M059J (cell line): ENCODE measurements at places on chromosomes 5 and 9.

GRCh38 chr9:4985386-4986266, 554 bp downstream of the JAK2 start:
- peak; percentile 73 for DNase-seq

DNA sequence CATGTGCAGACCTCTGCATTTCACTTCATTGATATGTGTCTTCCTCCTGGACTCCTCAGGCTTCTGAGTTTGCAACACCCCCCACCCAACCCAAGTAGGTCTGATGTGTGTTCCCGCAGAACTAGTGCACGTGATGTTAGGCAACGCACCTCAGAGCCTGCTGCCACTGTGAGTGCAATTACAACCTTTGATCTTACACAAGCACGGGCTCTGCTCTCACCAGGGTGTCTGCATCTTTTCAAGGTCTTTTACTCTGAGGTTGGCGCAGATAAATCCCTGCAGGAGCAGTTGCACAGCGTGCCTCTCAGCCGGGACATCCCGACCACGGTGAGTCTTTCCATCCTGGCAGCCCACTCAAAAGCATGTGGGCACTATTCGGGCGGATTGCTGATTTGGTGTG, 80.1 kb downstream of the EGFLAM start:
- no peak for DNase-seq

DNA sequence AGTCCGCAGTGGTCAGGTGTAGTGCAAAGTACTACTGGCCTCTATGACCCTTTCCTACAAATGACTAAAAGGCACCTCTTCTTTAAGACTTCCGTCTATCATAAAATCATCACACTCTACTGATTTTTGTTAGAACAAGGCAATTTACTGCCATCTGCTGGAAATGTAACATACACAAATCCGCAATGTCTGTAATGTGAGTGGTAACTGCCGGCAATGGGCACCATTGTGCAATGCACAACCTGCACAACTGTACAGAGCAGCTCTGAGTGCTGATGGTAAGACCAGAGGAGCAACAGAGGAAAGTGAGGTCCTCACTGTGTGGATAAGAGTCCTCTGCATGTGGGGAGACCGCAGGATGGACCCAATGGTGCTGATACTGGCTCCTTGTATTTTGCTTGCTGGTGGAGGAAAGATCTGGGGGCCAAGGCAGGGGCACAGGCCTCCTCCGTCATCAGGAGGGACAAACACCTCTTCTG, 103.7 kb downstream of the ATPSCKMT start:
- DNase-seq: peak; percentile 65

- no peak for DNase-seq
Measured at GRCh38 chr9:95012035-95012708, 285.7 kb downstream of the AOPEP start.

- DNase-seq: no peak
Measured at GRCh38 chr9:96425500-96426169, 7.5 kb upstream of the ZNF367 start.

GRCh38 chr5:134874831-134875655, 872 bp downstream of the TXNDC15 start:
- peak; percentile 78 for DNase-seq

DNA sequence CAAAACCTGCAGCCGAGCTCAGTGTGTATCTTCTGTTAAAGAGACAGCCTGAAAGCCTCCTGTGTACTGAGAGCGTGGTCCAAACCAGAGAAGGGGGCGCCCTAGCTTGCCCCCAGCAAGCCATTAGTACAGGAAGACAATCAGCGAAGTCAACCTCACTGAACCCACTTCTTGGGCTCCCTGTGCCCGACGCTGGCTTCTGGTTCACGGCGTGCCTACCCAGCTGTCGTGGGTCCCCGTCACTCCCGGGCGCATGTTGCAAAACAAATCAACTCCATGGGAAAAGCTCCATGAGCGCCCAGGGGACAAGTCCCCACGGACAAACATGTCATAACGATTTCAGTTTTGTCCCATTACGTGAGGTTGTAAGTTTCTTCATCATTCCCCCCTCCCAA, 326.9 kb downstream of the SH3GL2 start:
- no peak for DNase-seq

DNA sequence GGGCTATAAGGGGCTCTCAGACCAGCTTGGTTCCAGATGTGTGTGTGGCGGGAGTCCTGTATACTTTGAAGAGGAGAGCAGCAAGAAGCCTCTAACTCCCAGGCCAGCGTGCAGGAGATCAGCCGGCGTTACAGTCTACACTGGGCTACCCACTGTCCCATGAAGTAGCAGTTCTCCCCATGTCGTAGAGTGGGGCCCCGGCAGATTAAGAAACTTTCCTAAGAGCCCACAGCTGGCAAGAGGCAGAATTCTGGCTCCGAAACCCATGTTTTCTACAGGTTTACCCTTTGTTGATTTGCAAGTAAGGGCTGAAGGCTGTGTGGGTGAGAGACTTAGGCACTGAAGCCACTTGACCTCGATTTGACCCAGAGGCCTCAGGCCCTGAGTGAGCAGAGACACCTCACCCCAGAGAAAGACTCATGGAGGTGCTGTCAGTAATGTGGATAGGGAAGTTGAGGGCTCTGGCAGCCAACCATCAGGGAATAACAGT, 881 bp upstream of the B4GALT1 start:
- no peak for DNase-seq

DNA sequence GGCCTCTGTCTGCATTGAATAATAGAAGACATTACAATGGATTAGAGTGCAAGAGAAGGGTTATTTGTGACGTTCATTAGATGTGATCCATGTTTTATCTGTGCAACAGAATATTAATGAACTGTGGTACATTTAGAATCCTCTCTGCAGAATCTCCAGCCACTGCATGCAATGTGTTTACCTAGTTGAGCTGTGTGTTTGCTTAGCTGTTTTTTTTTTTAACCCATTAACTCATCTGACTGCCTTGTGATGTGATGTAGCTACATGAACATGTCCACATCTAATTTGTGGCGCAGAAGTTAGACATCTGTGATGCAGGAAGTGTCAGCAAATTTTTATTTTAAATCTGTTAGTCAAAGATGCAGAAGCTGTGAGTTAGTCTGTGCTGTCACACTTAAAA, 236.9 kb downstream of the CD180 start:
- peak; percentile 23 for DNase-seq

GRCh38 chr5:91166059-91166807, 216.9 kb downstream of the ARRDC3 start:
- peak; percentile 54 for DNase-seq

GRCh38 chr9:95606489-95607350, 89.9 kb upstream of the PTCH1 start:
- DNase-seq: no peak

- peak; percentile 11 for DNase-seq
Measured at GRCh38 chr9:38274800-38275199, 117.7 kb upstream of the ALDH1B1 start.

- no peak for DNase-seq
Measured at GRCh38 chr9:38063363-38063707, 5.7 kb downstream of the SHB start.

DNA sequence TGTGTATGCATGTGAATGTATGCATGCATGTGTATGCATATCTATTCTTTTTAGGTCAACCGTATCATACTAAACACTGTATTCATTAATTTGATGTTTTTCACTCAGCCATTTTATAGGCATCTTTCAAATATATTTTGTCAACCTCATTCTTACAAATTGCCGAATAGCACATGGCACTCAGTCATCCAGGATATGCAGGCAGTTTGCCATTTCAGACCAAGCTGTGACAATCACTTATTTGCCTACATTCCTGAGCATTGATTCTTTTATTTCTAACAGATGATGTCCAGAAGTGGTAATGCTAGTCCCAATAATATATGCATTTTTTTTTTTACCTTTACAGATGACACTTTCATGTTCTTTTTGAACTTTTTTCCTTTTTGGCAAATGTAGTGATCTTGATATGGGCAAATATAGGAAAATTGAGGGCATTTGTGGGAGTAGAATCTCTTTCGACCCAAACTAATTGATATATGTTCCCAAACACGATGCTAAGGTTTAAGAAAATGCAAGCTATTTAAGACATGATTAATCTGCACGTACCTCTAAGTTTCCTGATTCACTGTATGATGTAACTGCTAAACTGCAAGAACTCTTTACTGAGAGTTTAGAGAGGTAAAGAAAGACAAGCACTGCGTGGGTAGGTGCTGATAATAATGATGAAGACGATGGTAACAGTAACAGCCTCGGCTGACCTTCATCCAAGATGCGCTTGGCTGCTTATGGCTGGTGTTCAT, 153.9 kb upstream of the DAP start:
- peak; percentile 63 for DNase-seq

- peak; percentile 4 for DNase-seq
Measured at GRCh38 chr9:10678790-10679189, 66.0 kb upstream of the PTPRD start.

DNA sequence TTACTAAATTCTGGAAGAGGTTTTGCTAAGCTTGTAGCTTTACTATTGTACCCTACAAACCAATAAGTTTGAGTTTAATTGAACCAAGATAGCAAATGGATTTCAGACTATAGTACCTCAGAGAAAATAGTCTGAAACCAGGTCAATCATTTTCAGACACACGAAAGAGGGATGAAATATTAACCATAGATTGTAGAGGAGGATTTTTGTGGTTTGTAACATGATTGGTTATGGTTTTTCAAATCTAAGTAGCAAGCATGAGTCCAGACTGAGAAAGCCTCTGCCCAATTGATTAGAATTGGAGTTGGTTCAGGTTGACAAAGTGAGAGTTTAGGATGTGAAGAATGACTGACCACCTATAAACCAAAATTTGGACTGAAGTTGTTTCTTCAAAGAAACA, 562.7 kb upstream of the DMAC1 start:
- no peak for DNase-seq

- DNase-seq: peak; percentile 28
Measured at GRCh38 chr5:106759581-106759980, 911.2 kb downstream of the EFNA5 start.

- no peak for DNase-seq
Measured at GRCh38 chr5:73749485-73750270, 123.7 kb downstream of the ARHGEF28 start.

- DNase-seq: no peak
Measured at GRCh38 chr9:116327701-116328405, 174.3 kb downstream of the PAPPA start.

DNA sequence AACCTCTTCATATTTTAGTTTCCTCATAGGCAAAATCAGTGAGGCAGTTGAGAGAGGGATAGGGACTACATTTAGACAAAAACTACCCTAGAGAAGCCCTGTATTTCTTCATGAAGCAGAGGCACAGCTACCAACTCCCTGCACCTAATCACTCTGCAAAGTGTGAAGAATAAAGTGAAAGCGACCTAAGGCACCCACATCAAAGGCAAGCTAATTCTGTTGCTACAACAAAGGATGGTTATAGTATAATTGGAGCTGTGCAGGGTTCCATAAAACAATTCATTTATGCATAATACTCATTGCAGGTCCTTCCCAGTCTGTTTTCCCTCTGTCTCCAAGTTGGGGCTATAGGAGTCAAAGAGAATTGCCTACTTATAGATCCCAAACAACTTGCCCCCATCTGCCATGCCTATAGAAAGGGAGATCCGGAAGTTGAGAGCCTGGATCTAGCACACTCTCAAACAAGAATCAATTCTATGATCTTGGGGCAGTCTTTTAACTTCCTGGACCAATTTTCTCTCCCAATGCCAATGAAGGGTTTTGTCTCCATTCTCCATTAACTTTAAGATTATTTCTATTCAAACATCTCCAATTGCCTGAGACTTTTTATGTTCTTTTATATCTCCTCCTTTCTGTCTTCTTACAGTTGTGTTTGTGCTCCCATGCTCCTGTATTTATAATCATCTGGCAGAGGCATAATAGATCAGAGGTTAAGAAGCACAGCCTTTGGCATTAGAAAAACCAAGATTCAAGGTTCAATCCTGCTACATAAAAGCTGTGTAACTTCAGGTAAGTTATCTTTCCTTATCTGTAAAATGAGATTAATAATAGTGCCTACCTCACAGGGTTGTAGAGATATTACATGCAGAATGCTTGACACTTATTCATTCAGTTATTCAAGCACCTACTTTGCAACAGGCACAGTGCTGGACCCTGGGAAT, 56.0 kb upstream of the PTGER4 start:
- DNase-seq: no peak

DNA sequence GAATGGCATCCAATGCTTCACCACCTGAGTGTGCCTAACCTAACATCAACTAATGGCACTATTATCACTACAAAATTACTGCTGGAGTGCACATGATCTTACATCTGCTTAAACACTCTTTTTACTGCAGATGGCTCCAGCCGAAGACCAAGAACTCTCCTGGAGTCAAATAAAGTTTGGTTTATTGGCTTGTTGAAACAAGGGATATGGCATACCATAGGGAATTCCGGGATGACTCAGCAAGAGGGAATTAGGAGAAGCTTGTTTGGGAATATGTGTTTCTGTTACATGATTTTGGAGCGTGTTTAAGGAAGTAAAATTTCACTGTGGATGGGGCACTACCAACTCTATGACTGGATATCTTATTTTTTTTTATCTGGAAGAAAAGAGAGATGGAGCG, 872.6 kb downstream of the DTWD2 start:
- DNase-seq: no peak

DNA sequence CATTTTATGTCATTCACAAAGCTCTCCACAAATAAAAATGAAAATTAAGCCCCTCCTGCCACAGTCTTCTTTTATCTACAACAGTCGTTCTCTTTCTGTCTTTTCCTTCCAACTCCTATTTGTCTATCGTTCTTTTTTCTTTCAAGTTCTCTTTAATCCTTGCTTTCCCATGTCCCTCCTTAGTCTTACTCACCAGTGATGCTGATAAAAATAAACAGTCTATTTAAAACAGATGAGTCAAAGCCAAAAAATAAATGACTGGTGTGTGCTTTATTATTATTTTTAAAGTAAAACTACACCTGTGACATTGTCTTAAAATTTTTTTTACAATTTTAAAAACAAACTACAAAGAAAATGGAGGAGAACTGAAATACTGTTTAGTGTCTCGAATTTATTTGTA, 137.1 kb upstream of the TMEM161B start:
- peak; percentile 77 for DNase-seq

DNA sequence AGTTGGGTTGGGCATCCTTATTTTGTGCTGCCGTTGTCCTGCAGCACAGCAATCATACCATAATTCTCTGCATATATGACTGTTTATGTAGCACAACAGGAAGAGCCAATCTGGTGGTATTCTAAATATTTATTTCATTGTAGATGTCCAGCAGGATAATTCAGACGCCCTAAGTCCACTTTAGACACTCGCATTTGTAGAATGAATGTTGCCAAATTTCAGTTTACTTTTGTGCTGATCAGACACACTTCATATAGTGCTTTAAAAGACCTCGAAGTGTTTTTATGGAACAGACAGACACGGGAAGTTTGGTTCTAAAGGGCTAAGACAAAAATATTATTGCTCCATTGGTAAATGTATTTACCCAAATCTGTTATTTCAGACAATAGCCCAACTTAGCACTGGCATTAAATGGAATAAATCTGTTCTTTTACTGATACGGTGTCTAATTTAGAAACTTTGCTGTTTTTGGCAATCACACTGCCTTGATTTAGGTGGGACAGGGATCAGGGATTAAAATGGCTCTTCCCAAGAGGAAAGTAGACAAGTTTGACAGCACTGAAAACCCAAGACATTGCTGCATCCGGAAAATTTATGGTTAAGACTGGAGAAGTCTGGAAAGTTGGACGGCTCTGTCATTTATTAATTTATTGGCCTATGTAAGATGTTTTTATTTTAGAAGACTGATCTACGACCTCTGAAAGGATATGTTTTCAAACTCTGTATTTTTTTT, 35.3 kb downstream of the PRDM6 start:
- no peak for DNase-seq

- peak; percentile 19 for DNase-seq
Measured at GRCh38 chr9:20599195-20599594, 23.1 kb downstream of the MLLT3 start.

GRCh38 chr5:143515829-143516228, 112.3 kb upstream of the NR3C1 start:
- DNase-seq: peak; percentile 74

- no peak for DNase-seq
Measured at GRCh38 chr9:92517046-92517445, 18.7 kb downstream of the ECM2 start.
